Hematopoietic multipotent progenitor cell treated with erythropoietin and hydrocortisone succinate and interleukin-3 and kit ligand, for 4 days (in vitro differentiated cells): ENCODE measurements at places on chromosomes 6 and 20.

DNA sequence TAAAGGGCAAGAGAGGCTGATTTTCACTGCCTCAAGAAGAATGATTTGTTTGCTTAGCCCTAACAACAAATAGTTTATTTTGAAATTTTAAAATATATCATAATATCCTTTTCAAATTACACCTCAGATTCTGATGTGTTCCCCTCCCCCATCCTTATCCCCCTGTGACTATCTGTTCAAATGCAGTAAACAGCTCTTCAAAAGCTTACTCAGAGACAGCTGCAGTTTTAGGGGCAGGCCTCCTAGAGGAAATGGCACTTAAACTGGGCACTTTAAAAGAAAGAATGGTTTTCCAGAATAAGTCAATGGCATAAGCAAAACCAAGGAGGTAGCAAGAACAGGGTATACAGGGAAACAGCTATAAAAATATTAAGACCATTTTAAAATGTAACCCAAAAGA, 118.6 kb upstream of the UST start:
- no peak for DNase-seq

- no peak for DNase-seq
These were observed 17.7 kb upstream of the PDE7B start for GRCh38 chr6:135833771-135834170.

- peak; percentile 56 for DNase-seq
These were observed 92.5 kb upstream of the ADGRF1 start for GRCh38 chr6:47134476-47135189.

GRCh38 chr6:43335469-43335868, 26.8 kb upstream of the CRIP3 start:
- DNase-seq: no peak

- DNase-seq: no peak
These were observed 391.8 kb upstream of the MMS22L start for GRCh38 chr6:97674802-97675201.

GRCh38 chr20:1894471-1894950, 696 bp upstream of the SIRPA start:
- peak; percentile 75 for DNase-seq

- no peak for DNase-seq
These were observed 62.2 kb downstream of the SMLR1 start for GRCh38 chr6:130889423-130889822.

GRCh38 chr6:110180228-110181008, at the start of gene CDC40:
CDC40 (plus strand) TSS chr6:110180427; CDS start chr6:110180445, 18 bp downstream.
- no peak for DNase-seq

DNA sequence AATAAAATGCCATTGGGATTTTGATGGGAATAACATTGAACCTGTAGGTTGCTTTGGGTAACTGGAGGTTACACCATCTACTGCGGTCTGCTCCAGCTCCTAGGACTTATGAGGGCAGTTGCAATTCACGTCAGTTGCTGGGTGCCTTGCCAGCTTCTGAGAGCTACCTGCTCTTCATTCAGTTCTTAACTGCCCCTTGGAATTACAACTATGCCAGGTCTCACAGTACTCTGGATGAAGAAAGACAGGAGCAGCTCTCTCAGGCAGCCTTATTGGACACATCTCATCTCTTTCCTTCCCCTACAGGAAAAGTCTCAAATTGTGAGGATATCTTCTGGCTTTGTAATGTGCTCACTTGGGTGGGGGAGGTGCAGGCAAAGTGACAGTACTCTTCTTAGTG, 1643.3 kb downstream of the GRIK2 start:
- DNase-seq: no peak

GRCh38 chr6:45253453-45253852, 74.7 kb upstream of the RUNX2 start:
- DNase-seq: no peak

- DNase-seq: no peak
These were observed 51.4 kb upstream of the PLEKHG1 start for GRCh38 chr6:150548330-150548729.

DNA sequence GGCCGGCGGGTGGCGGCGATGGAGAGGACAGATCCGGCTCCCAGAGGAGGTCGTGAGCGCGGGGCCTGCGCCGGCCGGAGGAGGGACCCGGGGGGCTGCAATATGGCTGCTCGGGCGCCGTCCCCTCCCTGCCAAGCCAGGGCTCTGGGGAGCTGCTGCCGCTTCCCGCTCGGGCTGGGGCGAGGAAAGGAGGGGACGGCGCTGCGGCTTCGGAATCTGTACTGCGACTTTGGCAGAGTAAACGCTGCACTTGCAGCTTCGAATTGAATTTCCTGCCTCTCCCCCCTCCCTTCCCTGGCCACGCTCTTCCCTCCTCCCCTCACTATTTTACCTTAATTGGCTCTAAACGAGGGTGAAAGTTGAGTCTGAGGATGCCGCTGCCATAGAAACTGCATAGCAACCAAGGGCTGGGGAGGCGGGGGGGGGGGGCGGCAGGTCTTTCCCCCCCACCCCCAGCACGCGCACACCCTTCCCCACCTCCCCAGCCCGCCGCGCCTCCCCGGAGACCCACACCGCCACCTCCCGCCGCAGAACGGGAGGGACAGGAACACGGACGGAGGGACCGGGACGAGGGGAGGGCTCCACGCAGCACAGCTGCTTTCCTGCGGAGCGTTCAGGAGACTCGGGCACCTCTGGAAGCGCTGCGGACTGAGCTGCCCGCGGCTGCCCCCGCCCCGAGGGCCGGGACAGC, 93.9 kb downstream of the RNASET2 start:
- DNase-seq: peak; percentile 34

- no peak for DNase-seq
These were observed 216.5 kb downstream of the LY86 start for GRCh38 chr6:6804843-6805615.

GRCh38 chr20:33707668-33708067, 12.4 kb downstream of the PXMP4 start:
- no peak for DNase-seq

DNA sequence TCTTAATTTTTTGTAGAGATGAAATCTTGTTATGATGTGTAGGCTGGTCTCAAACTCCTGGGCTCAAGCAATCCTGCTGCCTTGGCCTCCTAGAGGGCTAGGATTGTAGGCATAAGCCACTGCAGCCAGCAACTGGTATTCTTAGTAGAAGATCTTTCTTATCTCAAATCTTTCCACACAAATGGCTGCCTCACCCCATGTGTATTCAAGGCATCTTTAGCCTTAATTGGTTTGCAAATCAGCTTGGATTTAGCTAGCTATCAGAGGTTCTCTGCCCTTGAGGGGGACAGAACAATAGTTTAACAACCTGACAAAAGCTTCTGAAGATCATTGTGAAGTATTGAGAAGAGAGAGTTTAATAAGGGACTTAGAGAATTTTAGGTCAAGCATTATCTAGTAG, 17.9 kb upstream of the ABRACL start:
- DNase-seq: no peak

GRCh38 chr6:8389036-8389818, 46.1 kb downstream of the SLC35B3 start:
- DNase-seq: no peak

DNA sequence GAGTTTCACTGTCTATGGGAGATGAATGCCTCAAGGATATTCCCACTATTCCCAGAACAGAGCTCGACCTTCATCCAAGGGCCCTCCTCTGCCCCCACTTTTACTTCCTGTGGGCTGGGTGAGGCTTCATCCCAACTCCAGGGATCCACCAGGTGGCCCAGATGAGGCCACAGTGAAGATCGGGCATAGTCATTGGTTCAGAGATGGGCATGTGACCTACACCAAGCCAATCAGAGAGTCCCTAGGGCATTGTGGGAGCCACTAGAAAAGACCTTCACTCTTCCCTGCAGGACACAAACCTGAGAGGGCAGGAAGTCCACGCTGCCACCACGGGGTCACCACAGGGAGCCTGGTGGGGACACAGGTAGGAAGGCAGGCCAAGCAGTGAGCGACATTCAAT, 72.9 kb upstream of the SLC22A16 start:
- no peak for DNase-seq

DNA sequence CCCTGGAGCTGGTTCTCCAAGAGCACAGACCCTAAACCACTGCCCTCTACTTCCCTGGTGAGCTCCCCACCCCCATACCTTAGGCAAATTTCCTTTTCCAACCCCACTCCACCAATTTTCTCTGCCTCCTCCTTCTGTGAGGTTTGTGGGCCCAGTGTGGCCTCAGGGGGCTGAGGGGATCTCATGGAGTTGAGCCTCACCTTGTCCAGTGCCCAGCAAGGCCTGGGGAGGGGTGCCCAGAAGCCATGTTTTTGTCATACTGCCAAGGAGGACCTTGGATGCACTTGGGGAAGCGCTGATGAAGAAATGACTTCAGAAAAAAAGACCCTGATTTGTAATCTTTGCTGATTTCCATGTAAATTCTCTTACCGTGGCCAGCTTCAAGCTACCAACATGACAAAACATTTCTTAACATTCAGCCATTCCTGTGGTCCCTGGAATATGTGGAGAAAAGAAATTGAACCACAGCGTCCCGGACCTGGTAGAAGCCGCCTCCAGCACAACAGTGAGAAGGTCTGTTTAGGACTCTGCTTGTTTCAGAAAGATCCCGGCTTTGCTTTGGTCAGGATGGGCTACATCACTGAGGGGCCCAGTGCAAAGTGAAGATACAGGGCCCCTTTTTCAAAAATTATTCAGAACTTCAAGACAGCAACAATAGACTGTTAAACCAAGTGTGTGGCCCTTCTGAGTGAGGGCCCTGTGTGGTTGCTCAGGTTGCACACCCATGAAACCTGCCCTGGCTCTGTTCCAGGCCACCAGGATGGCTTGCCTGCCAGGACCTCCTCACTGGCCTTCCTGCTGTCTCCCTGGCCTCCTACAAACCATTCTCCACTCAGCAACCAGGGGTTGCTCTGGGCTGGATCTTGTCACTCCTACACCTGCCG, 52.5 kb downstream of the CHMP4B start:
- DNase-seq: no peak

DNA sequence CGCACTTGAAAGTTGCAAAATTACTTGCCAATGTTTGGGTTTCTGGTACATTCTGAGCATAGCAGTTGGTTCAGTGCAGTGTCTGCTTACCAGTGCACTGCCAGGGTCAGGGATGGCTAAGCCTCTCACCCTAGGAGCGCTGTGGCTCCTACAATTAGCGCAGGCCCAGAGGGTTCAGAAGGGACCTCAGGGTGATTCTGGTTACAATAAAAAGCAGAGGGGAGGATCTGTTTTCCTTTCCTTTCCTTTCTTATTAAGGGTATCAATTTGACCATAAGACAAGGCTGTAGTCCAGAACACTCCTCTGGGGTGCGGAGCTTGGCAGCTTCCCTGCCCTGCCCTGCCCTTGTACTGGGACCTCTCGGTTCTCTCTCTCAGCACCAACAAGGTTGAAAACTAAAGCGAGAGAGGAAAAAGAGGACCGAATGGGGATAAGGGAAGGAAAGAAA, 2.6 kb downstream of the MAFB start:
- no peak for DNase-seq

GRCh38 chr20:12977328-12978125, 31.2 kb upstream of the SPTLC3 start:
- DNase-seq: no peak

DNA sequence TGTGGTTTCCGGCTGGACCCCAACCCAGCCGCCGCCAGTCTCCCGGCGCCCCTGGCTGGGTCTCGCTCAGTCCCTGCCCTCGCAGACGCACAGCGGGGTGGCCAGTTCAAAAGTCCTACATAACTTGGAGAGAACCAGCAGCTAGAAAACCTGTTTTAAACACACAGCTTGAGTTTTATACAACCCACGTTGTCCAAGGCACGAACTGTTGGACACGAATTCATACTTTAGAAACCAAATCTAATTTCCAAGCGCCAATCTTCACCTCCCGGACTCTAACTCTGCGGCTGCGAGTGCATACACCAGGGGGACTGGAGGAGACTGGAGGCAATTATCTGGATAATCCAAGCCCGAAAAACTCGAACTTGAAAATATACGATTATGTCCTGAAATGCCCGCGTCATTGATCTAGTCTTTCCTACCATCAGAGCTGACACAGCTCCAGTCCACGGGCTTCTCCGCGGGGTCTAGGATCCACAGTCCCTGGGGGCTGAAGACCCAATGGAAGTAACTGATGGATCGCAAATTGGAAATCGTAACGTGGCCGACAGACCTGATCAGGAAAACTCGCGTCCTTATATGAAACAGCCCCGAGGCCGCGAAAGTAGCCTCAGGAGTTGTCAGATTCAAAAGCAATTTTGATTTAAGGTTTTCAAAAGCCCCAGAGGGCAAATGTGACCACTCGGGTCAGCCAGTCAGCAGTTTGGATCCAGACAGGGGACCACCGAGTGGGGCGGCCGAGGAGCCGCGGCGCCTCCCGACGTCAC, 843 bp upstream of the HEY2 start:
- peak; percentile 38 for DNase-seq

GRCh38 chr20:25360631-25361286, 29.9 kb downstream of the ABHD12 start:
- DNase-seq: peak; percentile 80

DNA sequence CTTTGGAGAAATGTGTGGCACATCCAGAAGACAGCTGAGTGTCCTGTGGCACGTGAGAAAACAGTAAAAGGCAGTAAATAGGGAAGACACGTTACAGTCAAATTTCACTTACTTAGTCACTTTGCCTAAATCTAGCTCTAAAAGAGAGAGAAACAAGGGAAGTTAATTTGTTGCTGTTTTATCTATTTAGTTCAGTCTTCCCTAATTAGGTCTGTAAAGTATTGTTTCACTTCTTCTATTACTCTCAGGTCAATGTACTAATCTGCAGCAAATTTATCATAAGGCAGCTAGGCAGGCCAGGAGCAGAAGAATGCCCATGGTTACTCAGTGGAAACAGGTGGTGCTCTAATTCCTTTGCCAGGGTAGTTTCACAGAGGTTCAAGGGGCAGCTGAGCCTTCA, 124.3 kb upstream of the CNR1 start:
- no peak for DNase-seq

DNA sequence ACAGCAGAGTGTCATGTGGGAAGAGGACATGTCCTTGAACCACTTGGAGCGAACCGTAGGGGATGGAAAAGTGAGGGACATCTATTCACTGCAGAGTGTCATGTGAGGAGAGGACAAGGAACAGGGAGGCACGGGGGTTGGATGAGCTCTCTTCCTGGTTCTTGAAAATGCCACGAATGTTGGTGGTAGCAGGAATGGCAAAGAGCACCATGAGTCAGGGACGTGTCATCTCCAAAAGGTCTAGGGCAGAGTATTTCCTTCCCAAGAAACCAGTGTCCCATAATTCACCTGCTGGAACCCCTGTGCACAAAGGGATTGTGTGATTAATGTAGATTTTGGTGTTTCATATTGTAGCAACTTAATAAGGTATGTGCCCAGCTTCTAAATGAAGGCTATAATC, 136.8 kb downstream of the BFSP1 start:
- DNase-seq: no peak

- DNase-seq: no peak
These were observed 79.9 kb downstream of the THBS2 start for GRCh38 chr6:169173532-169174268.
